ENCODE measurements at places on chromosomes 13 and 19. TPM values are rescaled to one million over a fixed set of nuclear protein-coding genes. Genes with fewer than 3 reads are reported as not detected.

The SIGLEC6 gene
- total RNA-seq: 0.32 TPM

The PCDH9 gene
- total RNA-seq: 12.9 TPM

The PEAK3 gene
- total RNA-seq: 0.87 TPM

GRCh38 chr13:25920931-25921330 lies 130.9 kb downstream of the SHISA2 start:
- no peak for DNase-seq

DNA sequence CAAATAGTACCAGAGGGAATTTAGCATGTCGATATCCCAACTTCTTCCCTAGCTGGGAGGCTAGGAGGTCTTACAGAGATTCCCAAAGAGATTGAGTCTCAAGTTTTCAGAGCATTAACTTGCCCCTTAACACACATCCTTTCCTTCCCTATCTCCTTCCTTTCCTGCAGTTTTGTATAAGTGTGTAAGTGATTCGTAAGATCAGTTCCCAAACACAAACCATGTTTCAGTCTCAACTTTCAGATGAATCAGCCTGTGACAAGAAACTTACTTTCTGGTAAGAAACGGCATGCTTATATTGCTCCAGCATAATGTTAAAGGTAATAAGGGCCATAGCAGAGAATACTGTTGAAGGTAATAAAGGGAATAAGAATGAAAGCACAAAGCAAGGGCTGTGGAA lies 472.2 kb downstream of the LIG4 start:
- DNase-seq: no peak

DNA sequence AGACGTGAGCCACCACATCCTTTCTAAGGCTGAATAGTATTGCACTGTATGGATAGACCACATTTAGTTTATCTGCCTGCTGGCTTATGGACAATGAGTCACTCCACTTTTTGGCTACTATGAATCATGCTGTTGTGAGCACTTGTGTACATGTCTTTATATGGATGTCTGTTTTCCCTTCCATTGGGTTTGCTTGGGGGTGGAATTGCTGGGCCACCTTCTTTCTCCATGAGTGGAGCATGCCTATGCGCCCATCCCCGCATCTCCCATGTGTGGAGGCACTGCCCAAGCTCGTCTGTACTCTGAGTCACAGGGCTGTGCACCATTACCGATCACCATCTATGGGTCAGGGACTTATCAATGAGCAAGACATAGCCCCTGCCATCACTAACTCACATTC lies 127.2 kb upstream of the GJB6 start:
- DNase-seq: no peak

GRCh38 chr13:40206241-40207000 lies 460.0 kb downstream of the FOXO1 start:
- DNase-seq: no peak

- DNase-seq: no peak
These were observed 72.3 kb upstream of the RFC3 start for GRCh38 chr13:33745370-33746324.

- no peak for DNase-seq
These were observed 144.6 kb downstream of the NBEA start for GRCh38 chr13:35086667-35087066.

- DNase-seq: no peak
These were observed 123.8 kb downstream of the STK24 start for GRCh38 chr13:98452851-98453843.

DNA sequence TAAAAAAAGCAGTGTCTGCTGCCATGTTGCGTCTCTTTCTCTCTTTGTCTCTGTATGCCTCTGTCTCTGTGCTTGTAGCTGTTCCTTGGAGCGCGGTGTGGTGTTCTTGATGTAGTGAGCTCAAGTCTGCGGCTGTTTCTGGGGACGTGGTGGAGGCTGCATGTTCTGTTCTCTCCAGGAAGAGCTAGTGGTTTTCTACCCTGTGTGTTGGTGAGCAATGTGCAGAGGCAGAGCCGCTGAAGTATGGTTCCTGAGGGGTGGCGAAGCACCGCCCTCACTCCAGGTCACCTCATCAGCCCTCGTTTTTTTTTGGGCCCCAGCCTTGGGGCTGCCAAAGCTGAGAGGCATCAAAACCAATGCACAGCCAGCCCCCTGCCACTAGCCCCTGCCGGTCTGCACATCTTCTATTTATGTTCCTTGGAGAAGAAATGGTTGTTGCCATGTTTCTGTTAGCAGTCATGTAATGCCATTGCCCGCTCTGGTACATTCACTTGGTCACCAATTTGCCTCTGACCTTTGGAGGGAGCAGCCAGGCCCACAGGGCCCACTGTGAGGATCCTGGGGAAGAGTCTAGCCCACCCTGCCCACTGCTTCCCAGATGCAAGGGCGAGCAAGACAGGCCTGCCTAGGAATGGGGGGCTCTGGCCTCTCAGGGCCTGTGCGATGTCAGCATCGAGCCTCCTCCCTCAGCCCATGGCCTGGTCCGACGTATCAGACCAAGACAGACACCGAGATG lies 7.2 kb downstream of the HNRNPL start:
- DNase-seq: no peak

GRCh38 chr19:10193790-10194499 lies 808 bp downstream of the DNMT1 start:
- no peak for DNase-seq

The MISP gene
- total RNA-seq: not detected

The DPP9 gene
- total RNA-seq: 53.9 TPM

The SLC17A7 gene
- 1.4 TPM for total RNA-seq

The VAV1 gene
- total RNA-seq: 2.6 TPM

The IFNL3 gene
- not detected for total RNA-seq

- DNase-seq: peak; percentile 42
These were observed 10.3 kb downstream of the SH3GL1 start for GRCh38 chr19:4390017-4390566.

Data from left ventricle myocardium superior (tissue), 1 donor.